ENCODE measurements at places on chromosomes 11 and 22.

DNA sequence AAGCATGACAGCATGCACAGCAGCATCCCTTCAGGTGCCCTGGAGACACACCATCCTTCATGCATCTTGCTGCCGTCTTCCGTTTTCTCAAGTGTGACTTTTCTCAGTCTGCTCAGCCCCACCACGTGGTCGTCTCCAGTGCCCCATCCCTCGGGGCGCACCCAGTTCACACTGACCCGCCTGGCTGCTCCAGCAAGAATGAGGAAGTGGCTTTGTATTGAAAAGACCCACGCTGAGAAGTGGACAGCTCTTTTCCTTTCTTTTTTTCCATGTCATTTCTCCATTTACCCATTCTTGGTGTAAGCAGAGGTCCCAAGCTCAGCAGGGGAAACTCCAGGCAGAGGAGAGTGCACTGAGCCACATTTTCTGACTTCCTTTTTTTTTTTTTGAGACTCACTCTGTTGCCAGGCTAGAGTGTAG is 14.5 kb downstream of the SERPINH1 start:
- no peak for DNase-seq

DNA sequence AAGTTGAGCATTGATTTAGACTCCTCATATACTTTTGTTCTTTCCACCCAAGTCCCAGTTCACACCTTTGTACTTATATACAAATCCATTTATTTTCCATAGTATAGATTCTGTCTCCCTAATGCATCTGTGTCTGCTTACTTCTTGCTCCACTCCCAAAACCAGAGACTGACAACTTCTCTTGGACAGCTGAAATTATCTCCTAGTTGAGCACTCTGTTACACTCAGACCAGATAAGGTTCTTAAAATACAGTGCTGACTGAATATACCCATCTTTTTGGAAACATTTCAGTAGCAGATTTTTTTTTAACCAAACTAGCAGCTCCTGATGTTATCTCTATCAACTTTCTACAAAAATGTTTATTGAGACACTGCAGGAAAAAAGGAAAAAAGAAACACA is 106.3 kb downstream of the OPCML start:
- no peak for DNase-seq

GRCh38 chr22:46013460-46014416 is 36.8 kb upstream of the WNT7B start:
- DNase-seq, result peak; percentile 80

GRCh38 chr11:119459293-119459976 is 36.5 kb upstream of the THY1 start:
- DNase-seq, result no peak

- DNase-seq, result no peak
Measured at GRCh38 chr22:34992672-34993071, 73.3 kb upstream of the ISX start.

GRCh38 chr11:68106165-68106940 is 14.8 kb downstream of the CHKA start:
- no peak for DNase-seq

GRCh38 chr22:32073823-32074380 is 30.8 kb downstream of the SLC5A1 start:
- DNase-seq, result no peak

GRCh38 chr11:82901922-82902485 is 468 bp downstream of the DDIAS start:
- DNase-seq, result no peak

DNA sequence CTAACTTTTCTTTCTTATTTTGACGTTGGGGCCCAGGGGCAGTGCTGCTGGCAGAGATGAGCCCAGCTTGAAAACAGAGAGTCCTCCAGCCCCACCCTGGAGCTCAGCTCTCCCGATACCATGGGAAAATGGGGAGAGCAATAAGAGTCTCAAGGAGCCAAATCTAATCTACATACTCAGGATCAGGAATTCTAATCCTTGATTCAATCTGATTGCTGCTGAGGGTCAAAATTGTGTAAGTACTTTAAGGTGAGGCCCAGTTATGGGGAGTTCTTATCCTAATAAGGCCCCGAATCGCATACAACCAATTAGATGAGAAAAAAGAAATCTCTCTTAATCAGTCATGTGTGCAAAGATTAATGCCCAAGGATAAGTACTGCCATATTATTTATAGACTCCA is 202.9 kb downstream of the FAM76B start:
- no peak for DNase-seq

DNA sequence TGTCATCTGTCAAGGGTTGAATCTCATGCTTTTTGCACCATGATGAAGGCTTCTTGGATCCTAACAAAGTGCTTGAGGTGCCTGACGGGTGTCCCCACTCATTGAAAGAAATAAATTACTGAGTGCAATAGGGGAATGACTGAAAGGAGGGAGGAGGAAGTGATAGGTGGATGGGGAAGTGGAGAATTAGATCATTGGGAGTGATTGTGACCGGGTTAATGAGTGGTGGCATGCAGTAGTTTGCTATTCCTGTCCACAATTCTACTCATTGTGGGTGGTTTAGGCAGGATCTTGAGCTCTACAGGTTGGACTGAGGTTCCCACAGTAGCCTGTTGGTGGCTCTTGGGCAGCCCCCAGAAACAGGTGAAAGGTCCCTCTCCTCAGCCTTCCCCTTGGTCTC is 44.3 kb downstream of the THAP12 start:
- DNase-seq, result no peak

DNA sequence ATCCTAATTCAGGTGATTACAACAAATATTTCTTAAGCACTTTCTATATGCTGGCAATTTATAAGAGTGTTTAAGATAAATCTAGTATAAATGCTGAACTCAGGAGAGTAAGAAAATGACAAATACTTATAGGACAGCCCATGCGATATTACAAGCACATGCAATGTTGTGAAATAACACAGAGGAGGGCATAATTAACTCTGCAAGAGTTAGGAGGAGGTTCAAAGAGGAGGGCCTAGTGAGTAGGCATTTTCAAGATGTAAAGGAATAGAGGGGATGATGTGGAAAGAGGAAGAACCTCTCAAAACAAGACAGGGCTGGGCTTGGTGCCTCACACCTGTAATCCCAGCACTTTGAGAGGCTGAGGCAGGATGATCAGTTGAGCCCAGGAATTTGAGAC is 37.1 kb upstream of the IL17RA start:
- DNase-seq, result no peak

Measured in activated T-helper 1 cell treated with anti-CD3 and anti-CD28 coated beads, Interleukin-2, amount 50 U/mL, for 16 hours (primary cell).